Amniotic epithelial cell (primary cell): ENCODE measurements at places on chromosomes 3 and 15.

DNA sequence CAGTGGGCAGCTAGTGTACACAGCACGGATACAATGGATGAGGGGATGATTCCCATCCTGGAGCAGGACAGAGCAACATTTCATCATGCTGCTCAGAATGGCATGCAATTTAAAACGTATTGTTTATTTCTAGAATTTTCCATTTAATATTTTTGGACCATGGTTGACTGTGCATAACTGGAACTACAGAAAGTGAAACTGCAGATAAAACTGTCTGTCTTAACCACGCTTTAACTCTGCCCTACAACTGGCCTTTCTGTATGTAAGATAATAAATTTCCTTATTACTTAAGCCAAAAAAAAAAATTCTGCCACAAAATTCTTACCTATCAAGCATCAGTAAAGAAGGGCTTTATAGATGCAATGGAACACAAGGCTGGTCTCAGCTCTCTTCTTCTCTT, 33.4 kb downstream of the AP3S2 start:
- DNase-seq: no peak

DNA sequence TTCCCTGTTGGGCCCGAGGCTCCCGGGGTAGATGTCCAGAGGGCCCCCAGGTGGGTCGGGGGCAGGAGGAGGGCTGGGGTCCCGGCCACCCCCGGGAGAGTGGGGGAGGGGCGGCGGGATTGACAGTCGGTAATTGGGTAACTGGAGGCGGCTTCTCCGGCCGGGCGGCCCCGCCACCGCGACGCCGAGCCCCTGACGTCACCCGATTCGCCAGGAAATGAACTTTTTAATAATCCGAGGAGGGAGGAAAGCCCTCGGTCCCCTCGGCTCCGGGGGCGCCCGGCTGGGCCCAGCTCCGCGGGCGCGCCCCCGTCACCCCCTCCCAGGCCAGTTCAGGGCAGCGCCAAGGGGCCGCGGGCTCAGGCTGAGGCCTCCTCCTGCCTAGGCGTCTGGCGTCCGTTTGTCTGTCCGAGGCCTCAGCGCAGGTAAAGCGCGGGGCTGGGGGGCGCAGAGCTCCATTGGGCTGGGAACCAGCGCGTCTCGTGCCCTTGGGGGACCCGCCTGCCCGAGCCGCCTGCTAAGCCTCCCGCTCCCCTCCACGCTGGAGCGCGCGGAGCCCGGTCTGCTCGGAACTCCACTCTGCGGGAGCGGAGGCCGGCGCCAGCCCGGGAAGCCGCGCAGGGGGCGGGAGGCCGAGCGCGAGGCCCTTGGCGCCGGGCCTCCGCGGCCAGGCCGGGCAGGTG, 3.9 kb downstream of the GATA2 start:
- DNase-seq: no peak

DNA sequence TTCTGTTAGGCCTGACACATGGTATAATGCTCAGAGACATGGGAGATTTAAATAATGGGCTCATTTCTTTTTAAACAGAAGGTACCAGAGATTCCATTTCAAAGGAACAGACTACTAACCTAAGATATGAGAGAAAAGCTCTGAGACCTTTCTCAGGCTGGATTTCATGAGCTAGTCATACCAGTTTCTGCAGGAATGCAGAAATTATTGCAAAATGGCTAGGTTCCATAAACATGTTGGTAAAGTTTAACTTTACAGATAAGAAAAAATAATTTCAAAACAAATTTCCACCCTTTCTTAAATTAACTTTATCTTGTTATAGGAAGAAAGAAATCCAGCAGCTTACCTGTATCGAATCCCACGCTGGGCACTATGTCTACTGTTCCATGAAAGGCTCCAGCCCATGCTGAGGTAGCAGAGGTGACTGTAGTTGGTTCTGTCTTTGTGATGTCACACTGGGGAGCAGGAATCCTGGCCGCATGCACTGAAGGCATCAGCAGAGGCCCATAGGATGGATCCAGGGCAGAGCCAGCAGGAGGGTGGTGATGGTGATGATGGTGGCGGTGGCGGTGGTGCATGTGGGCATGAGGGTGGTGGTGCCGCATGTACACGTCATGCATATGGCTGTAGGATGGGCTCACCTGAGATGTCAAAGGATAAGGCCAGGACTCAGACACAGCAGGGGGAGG, 22.6 kb downstream of the VGLL3 start:
- peak; percentile 85 for DNase-seq

GRCh38 chr3:6097556-6097955, 763.4 kb upstream of the GRM7 start:
- DNase-seq: no peak

GRCh38 chr3:65112751-65113300, 425.0 kb upstream of the ADAMTS9 start:
- no peak for DNase-seq

GRCh38 chr15:75693501-75694240, 19.0 kb downstream of the CSPG4 start:
- peak; percentile 64 for DNase-seq

DNA sequence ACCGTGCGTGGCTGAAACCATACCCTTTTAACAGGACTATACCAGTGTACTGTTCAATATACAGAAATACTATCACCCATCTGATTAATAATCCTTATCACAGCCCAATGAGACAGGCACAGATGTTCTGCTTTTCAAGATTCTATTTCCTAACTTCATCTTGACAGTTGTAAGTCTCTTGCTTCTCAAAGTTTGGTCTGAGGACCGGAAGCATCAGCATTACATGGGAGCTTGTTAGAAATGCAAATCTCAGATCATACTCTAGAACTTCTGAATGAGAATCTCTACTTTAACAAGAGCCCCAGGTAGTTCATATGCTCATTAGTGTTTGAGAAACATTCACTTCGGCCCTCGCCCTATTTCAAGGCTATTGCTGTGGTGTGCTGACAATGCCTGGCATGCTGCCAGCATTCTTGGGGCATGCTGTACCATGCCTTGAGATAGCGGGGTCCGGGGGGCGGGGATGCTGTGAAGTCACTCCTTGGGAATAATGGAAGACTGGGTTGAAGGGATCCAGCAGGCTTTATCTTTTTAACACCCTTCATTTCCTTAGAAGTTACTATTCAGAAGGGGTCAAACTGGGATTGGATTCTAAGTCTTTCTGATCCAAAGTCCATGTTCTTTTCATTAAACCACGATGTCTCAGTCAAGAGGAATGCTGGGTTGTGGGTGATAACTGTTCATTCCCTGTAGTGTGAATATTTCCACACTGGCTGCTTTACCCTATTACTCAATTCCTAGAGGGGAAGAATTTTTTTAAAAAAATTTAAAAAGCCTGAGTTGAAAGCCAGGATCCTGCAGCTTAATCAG, 194.7 kb downstream of the LPP start:
- peak; percentile 98 for DNase-seq

GRCh38 chr3:46293991-46294833, 52.0 kb downstream of the CCR3 start:
- DNase-seq: no peak

GRCh38 chr3:58191361-58191991, 19.3 kb downstream of the DNASE1L3 start:
- DNase-seq: no peak

- DNase-seq: no peak
Observed at GRCh38 chr15:27746401-27746955, 352.6 kb downstream of the OCA2 start.

- DNase-seq: no peak
Observed at GRCh38 chr3:88863196-88863595, 244.2 kb upstream of the EPHA3 start.
